ENCODE measurements at places on chromosomes 6 and 20.
A peak's percentile ranks its signal among the peaks of the same experiment; 100 is the strongest.

GRCh38 chr20:49989234-49990065 lies 6.7 kb downstream of the SNAI1 start:
- no peak for DNase-seq

- no peak for DNase-seq
These were observed 27.9 kb upstream of the DSP start for GRCh38 chr6:7513529-7513928.

DNA sequence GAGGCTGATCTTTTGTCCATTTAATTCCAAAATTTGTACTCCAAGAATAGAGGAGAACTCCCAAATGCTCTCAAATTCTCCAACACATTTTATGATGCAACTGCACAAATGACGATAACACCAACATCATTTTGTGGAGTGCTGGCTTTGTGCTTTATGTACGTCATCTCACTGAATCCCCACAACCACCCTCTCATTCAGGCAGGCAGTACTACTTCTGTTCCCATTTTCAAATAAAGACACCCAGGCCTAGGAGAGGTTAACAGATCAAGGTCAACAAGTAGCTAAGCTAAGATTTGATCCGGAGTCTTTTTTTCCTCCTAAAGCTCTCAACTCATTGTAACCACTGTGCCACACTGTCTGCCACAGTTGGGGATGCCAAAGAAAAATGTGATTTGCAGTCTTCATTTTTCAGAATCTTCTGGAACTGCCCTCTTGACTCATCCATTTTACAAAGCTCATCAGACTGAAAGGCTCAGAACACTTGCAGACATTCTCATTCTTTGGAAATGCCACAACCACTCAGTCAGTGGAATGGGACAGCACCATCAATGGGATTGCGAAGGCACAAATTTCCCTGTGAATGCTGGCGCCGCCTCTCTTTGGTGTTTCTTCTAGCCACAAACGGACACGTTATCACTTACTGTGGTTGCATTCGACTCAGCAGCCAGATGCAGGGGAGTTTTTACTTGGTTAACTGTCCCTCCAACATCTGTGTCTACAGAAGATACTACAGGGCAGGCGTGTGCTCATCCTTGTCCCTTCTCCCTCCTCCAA lies 184.4 kb downstream of the GJA10 start:
- DNase-seq = no peak

- DNase-seq = no peak
These were observed 65.0 kb downstream of the TOX2 start for GRCh38 chr20:43979576-43980105.

DNA sequence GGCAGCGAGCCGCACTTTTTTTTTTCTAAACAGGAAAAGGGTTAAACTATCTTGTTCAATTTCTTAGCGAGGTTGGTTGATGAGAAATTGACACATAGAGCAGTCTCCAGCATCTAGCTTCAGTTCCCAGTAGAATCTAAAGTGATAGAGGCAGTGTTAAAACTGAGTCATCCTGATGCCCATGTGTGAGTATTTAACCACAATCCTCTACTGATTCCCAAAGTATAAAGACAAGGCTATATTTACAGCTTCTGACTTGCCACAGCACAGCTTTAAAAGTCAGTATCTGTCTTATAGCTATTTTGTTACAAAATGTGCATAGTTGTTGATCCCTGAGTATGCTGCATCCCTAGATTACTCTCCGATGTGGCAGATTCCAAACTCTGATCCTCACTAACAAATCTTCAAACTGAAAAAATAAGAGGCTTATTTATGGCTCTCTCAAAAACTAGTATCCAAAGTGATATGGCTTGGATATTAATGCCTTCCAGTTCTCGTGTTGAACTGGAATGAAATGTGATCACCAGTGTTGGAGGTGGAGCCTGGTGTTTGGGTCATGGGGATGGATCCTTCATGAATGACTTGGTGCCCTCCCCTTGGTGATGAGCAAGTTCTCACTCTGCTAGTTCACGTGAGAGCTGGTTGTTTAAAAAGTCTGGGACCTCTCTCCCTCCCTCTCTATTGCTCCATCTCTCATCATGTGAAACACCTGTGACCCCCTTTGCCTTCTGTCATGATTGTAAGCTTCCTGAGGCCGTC lies 13.1 kb upstream of the POPDC3 start:
- no peak for DNase-seq

- DNase-seq = no peak
These were observed 55.4 kb upstream of the TMX4 start for GRCh38 chr20:8074931-8075330.

- no peak for DNase-seq
These were observed 115.4 kb downstream of the ZFP64 start for GRCh38 chr20:52076164-52076563.

DNA sequence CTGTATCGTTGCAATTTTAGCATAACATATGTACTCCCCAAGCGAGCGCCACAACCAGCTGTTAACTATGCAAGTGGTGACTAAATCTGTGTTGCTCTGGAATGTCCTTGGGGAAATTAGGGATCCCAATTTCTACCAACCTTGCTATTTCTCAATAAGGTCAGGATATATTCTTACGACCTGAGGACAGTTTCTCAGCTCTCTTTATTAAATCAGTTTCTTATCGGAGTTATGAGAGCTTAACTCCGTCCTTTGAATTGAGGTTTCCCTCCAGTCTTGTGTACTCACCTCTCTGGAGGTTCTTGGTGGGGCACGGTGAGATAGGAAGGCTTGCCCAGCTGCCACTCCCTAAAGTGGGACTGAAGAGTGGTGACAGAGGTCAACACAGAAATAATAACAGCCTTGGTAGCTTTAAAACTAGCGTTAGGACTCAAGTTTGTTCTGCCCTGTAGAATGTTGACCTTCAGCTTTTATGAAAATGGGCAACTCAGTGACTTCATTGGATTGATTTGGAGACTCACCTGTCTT lies 694 bp downstream of the MRPS18B start:
- no peak for DNase-seq

DNA sequence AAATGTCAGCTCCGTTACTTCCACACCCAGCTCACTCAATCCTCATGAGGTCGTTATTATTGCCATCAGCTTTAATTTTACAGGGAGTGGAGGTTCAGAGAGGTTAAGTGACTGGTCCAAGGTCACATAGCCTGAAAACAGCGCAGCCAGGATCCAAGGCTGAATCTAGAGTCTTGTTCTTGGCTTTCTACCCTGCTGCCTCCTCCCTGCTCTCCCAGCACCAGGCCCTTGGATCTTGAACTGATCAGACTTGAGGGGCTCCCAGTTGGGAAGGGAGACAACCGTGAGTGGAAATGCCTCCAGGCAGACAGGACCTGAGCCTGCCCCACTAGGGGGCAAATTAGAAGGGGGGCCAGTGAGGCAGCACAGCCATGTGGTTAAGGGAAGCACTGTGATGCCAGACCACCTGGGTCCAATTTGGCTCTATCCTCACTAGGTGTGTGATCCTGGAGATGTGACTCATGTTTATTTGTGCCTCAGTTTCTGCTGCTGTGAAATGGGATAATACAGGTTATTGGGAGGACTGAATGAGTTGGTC lies 135.6 kb upstream of the PTPN1 start:
- no peak for DNase-seq

GRCh38 chr20:53399083-53399482 lies 194.6 kb downstream of the ZNF217 start:
- DNase-seq = no peak

DNA sequence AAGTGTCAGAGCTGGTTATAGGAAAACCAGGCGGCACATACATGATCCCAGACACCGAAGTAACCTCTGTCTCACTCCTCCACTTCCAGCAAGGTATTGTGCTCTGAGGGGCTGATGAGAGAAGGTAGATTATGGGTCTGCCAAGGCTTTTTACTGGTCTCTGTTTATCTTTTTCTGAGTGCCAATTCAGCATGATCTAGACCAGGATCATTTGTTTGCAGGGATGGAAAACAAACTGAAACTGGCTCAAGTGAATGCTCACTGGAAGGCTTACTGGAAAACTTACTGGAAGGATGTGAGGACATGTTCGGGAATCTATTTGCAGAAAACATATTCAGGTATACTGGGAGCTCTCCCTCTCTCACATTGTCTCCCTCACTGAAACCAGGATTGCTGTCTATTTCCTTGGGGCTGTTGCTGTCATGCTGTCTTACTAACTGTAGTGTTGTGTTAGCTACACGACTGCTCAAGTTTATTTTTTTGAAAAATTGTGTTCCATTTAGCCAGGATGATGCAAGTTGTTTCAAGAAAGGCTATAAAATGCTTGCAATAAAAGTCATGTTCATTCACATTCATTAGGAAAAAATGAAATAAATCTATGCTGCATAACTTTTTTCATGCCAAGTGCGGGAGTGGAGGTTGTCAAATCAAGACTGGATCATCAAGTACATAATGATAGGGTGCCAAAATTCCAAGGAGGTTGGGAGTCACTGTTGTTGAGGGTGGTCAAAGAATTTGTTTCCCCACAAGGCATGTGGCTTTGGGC lies 37.0 kb downstream of the KLHL31 start:
- DNase-seq = peak; percentile 42

DNA sequence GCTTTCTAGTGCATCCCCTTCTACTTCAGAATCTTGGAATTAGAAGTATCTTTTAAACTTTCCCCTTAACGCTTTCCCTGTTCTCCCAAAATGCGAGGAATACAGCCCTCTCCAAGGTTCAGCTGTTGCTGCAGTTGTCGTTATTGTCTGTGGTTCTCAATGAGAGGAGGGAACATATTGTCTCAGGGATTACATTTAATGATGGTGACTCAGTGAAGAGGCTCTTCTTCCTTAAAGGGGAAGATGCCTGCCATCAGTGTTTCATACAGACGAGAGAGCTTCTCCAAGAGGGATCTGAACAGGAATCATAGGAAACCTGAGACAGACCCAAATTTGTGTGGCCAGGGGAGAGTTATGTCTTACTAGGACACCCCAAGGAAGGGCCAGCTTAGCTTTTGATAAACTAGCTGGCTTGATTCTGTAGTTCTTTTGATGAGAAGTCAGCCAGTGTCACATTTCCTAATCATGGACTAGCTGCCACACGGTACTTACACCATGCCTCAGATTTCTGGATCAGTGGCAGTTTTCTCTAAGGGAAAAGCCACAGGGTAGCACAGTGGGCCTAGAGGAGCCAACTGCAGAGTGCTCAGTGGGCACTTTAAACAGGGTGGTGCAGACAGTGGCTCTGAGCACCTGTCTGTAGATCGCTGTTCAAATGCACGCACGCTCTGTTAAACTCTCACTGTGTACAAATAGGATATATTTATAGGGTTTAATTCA lies 59.7 kb upstream of the TMEM181 start:
- peak; percentile 81 for DNase-seq

GRCh38 chr6:22784601-22785410 lies 215.4 kb downstream of the HDGFL1 start:
- DNase-seq = no peak

GRCh38 chr6:47769982-47770381 lies 11.8 kb upstream of the OPN5 start:
- no peak for DNase-seq

DNA sequence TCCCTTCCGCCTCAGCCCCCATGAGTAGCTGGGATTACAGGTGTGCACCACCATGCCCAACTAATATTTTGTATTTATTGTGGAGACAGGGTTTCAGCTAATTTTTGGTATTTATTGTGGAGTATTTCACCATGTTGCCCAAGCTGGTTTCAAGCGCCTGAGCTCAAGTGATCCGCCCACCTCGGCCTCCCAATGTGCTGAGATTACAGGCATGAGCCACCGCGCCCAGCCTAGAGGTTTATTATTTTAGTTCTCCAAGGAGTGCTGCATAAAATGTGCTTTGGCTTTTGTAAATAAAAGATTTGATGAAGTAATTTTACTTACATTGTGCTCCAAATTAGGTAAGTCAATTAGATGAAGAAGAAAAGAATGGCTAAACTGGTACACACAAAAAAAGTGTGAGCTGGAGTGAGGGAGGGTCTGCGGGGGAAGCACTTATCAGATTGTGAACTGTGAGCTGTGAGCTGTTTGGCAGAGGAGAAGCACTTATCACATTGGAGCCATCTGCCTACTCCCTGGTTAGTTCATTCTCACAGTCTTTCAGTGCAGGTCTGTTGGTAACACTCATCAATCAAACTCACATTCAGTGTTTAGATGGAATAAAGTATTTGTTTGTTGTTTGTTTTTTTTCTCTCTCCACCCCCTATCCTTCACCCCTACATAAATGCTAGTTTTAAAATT lies 398.0 kb downstream of the EPHA7 start:
- DNase-seq = no peak

DNA sequence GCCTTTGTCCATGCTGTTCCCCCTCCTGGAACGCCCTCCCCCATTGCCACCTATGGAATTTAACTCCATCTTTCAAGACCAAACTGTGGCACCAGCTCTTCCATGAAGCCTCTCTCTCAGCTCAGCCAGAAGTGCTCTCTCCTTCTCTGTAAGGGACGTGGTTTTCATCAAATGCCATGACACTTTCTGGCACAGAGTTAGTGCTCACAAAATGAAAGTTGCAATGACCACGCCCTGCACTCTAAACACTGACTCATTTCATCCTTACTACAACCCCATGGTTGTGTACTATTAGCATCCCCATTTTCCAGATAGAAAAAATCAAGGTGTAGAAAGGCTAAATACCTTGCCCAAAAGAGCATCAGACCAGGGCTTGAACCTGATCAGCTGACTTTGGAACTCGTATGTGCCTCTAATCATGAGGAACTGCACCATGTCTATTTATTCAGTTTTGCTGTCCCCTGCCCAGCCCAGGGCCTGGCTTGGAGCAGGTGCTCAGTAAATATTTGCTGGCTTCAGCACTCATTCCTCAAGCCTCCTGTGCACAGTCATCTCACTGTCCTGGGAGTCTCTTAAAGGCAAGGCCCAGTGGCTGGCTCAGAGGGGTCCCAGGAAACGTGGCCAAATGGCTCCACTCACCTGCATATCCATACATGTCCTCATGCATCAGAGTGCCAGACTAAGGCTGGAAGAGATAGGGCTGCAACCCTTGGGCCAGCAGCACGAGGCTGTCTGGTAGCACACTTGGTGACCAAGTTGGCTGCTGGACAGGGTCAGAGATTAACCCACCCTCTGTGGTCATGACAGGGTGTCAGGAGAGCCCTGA lies 77.9 kb downstream of the MRPL14 start:
- DNase-seq = no peak

DNA sequence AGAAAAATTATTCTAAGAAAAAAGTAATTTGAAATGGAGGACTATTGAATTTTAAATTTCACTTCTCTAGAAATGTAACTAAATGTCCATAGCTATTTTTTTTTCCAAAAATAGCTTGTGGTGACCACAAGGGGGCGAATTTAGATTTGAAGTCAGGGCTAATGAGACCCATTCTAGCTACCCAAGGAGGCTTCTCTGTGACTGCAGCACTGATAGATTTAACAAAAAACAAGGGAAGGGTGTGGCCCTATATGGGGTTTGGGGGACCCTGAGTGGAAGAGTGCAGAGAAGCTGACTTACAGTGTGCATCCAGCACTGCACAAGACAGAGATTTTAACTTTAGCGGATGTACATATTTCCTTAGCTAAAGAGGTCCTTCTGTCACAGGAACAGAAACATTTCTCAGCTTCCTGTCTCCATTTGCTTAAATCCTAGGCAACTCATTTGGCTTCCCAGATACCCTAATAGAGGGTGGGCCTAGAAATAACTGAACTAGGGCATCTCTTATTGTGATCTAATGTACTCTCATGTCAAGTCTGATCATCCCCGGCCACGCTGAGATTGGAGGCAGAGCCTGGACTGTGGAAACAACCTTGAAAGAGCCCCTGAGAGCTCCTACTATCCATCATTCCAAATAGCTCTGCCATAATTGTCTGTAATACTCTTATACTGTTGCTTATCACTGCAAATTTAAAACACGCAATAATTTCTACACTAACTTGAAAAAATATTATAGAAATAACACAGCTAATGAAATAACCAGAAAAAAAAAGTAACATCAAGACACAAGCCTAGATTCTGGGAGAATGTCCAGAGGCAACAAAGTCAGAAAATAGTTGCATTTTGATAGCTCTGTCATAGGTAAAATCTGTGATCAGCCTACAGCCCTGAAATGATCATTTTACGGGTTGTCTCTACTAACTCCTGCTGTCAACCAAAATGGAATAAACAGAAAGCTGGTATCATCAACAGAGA lies 93.6 kb downstream of the SNAP91 start:
- DNase-seq = peak; percentile 14
